ENCODE measurements at places on chromosomes 2 and 18. TPM values are rescaled to one million over a fixed set of nuclear protein-coding genes. Genes with fewer than 3 reads are reported as not detected.

DNA sequence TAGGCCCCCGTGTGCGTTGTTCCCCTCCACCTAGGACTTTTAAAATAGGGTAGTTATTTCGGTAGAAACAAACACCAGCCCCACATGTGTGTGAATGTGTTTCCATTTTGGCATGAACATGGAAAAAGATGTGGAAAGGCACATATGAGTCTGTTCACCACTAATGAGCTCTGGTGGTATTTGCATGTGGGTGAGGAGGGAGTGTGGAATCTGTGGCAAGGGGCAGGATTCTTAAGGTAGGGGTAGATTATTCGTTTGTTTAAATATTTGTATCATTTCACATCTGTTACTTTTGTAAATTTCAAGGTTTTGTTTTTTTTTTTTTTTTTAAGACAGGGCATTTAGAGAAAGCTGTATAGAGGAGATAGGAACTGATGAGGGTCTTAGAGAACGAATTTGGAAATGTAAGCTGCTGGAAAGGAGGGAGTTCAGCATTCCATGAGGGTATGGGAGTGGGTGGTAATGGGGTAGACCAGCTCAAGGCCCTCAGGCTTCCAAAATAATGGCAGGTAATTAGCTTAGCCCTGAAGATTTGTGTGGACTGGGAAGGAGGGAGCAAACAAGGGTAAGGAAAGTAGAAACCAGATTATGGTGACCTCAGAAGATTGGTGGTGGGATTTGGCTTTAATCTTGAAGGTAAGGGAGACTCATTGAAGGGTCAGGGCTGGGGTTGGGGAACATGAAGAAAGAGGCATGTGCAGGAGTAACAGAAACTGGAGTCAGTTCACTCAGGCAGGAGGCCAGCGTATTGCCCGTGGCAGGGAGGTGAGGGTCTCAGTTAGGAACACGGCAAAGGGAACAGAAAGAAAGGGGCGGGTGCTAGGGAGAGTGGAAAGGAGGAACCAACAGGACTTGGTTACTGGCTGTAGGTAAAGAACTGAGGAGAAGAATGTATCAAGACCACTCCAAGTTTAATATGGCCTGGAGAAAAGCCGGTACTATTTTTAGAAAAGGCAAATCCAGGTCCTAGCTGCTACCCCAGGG lies 123.6 kb downstream of the PLB1 start:
- DNase-seq = no peak

The GPC1 gene
- 13.8 TPM for total RNA-seq

- DNase-seq = no peak
These were observed 7.1 kb downstream of the RUFY4 start for GRCh38 chr2:218075975-218076811.

The SRD5A2 gene
- 0.32 TPM for total RNA-seq

The CABLES1 gene
- total RNA-seq = 18.1 TPM

The SLC9A4 gene
- total RNA-seq = not detected

The MTCL1 gene
- total RNA-seq = 9.1 TPM

GRCh38 chr18:1796636-1797035 lies 774.7 kb downstream of the METTL4 start:
- DNase-seq = no peak

The C2orf78 gene
- not detected for total RNA-seq

The FOXI3 gene
- total RNA-seq = not detected

GRCh38 chr2:120780402-120780801 lies 44.7 kb downstream of the GLI2 start:
- no peak for DNase-seq

DNA sequence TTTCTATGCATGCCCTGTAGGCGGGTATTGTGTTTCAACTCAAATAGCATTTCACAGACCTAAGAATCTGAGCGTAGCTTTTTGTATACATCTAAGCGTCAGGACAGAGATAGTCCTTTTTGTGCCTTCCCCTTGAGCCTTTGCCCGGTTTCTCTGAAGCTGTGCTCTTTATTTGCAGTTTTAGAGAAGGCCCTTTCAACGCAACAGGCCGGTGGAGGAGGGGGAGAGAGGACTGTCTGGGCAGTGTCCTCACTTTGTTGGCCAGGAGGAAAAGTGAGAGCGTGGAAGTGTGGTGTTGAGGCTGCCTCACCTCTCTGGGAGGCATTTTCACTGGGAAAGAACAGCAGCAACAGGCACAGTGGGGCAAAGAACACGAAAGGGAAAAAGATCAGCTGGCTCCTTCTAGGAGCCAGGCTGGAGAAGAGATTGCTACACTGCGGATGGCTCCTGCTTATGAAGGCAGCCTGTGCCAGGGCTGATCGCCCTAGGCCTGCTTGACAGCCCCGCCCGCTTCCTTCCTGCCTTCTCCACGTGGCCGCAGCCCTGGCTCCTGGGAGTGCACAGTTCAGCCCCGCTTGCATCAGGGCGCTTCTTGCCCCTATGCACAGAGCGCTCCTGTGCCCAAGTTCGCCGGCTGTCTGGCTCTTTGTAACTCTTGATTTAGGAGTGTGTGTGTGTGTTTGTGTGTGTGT lies 195.6 kb upstream of the POU3F3 start:
- DNase-seq = no peak

- no peak for DNase-seq
These were observed 1.7 kb upstream of the CCDC88A start for GRCh38 chr2:55421326-55421725.

- no peak for DNase-seq
These were observed 17.5 kb upstream of the RANBP2 start for GRCh38 chr2:108701806-108702205.

The COL6A3 gene
- total RNA-seq = 116 TPM

- no peak for DNase-seq
These were observed 56.9 kb downstream of the RRM2 start for GRCh38 chr2:10179422-10179821.

The AKAIN1 gene
- total RNA-seq = not detected

- no peak for DNase-seq
These were observed 18.7 kb downstream of the CABLES1 start for GRCh38 chr18:23154030-23154429.

DNA sequence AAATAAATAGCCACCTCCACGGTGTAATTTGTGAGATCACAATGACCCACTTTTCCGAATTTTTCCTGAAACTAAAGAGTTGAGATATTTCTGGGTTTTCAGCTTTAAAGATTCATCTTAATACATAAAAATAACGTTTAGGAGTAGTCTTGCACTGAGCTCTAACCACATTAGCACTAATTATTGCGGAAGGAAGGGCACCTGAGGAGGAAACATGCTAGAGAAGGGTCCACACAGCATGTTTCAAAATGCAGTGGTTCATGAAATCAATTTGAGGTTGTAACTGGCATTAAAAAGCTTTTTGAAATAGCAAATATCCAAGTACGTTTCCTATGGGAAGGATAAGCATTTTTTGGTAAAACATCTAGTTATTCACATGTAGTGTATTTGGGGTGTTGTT lies 8.4 kb downstream of the INPP4A start:
- DNase-seq = no peak

DNA sequence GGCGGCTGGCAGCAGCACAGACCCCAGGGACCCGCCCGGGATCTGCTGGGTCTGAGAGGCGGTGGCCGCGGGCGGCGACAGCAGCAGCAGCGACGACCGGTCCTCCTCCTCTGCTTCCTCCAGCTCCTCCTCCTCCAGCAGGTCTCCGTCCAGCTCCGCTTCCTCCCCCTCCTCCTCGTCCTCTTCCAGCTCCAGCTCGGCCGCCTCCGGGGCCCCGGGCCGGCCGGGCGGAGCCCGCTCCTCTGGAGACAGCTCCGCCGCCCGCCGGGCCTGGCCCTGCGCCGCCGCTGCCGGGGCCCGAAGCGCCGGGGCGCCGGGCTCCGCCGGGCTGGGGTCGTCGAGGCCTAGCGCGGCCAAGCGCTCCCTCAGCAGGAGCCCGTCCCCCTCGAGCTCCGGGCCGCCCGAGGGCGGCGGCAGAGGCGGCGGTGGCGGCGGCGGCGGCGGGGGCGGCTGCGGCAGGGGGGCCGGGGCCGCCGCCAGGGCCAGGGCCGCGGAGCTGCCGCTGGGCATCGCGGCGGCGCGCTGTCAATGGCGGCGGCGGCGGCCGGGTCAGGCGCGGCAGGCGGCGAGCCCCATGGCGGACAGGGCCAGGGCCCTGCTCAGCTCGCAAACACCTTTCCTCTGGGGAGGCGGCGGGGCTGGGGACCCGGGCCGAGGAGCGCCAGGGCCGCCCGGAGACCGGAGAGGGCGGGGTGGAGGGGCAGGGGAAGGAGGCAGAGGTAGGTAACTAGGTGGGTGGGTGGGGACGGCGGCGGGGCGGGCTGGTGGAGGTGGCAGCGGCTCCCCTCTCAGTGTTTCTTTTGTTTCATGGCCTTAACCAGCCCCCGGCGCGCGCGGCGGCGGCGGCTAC lies 445 bp downstream of the MEX3C start:
- peak; percentile 60 for DNase-seq

DNA sequence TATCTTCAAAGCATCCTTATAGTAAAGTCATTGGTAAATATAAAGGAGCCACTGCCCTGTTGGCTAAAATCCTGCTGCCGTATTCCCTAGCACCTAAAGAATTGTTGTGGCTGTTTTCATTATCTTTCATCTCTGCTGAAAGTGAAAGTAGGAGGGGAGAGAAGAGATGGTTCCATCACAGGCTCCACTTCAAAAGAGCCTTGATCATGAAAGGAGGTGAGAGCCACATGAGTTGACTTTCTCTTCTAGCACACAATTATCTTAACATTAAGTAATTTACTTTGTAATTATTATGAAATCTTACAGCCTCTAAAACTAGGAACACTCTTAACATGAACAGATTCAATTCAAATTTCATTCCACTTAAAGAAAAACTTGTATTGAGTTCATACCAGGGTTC lies 1050.9 kb upstream of the LRRTM1 start:
- DNase-seq = no peak

The DARS1 gene
- 86.7 TPM for total RNA-seq

GRCh38 chr18:62438018-62438329 lies 84.9 kb upstream of the ZCCHC2 start:
- no peak for DNase-seq

DNA sequence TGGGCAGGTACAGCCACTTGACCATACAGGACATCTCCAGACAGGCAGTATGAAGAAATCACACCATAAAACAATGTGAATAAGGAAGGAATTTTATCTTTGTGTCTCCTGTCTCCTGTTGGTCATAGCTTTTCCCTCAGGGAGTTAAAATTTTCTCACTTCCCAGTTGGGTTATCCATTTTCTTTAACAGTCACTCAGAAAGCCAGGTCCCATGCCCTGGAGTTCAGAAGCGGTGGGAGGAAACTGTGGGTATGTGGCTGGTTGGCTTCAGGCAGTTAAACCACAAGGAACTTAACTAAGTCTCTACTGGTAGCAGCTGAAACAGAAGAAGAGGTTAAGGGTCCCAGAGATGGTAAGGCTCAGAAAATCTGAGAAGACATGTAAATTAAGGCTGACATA lies 6.5 kb upstream of the SMAD2 start:
- DNase-seq = no peak

The KIAA1328 gene
- 25.6 TPM for total RNA-seq

The ACOXL gene
- total RNA-seq = not detected

DNA sequence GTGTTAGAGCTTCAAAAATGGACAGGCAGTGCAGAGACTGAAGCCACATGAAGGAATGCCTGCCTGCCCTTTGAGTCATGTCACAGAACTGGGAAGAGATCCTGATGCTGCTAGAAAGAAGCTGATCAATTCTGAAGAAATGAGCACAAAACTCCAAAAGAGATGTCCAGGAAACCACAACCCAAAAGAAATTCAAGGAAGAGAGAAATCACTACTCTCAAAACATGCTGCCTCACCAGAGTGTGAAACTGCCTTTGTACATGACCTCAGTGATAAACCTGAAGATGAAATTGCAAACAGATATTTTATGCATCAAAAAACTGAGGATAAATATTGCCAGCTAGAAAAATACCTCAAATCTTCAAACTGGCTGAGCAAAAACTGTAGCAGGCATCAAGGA lies 20.5 kb downstream of the USP40 start:
- no peak for DNase-seq

GRCh38 chr2:173448938-173449471 lies 94.3 kb downstream of the CDCA7 start:
- peak; percentile 55 for DNase-seq

- DNase-seq = no peak
These were observed 84.6 kb downstream of the LRATD1 start for GRCh38 chr2:14717131-14717530.

The UGT1A7 gene
- not detected for total RNA-seq

- peak; percentile 66 for DNase-seq
These were observed 54.1 kb downstream of the TAF1B start for GRCh38 chr2:9897331-9897737.

Measured in breast epithelium (tissue), 4 donors.